SJCRH30 (cell line): ENCODE measurements at places on chromosomes 1 and 21. TPM values are rescaled to one million over a fixed set of nuclear protein-coding genes. Genes with fewer than 3 reads are reported as not detected.

CFH gene
- 80.6 and 84.2 TPM in 2 replicates for total RNA-seq

KRTAP7-1 gene
- total RNA-seq, result not detected in 2 replicates

LCE1D gene
- total RNA-seq, result not detected in 2 replicates

RGL1 gene
- total RNA-seq, result 0.32 and 0.35 TPM in 2 replicates

KIF21B gene
- total RNA-seq, result 0.61 and 0.66 TPM in 2 replicates

TIE1 gene
- total RNA-seq, result 0.61 and 1.5 TPM in 2 replicates

CLCA4 gene
- not detected in 2 replicates for total RNA-seq

DPM3 gene
- total RNA-seq, result 16.1 and 16.8 TPM in 2 replicates

PRKAA2 gene
- total RNA-seq, result not detected in 2 replicates

KIAA0040 gene
- 1.7 and 2.1 TPM in 2 replicates for total RNA-seq

KCNJ10 gene
- total RNA-seq, result 0.14 TPM in 1 of 2 replicates, not detected in the other

LCE1A gene
- total RNA-seq, result not detected in 2 replicates

ASH1L gene
- total RNA-seq, result 31.8 and 35.1 TPM in 2 replicates

ZSWIM5 gene
- total RNA-seq, result 0.08 and 0.18 TPM in 2 replicates

TFAP2E gene
- total RNA-seq, result 9.8 and 10.9 TPM in 2 replicates

LENEP gene
- total RNA-seq, result not detected in 2 replicates

ESPN gene
- 0.30 and 0.55 TPM in 2 replicates for total RNA-seq
